GOT3 (cell line): ENCODE measurements at places on chromosomes 2 and 18.

DNA sequence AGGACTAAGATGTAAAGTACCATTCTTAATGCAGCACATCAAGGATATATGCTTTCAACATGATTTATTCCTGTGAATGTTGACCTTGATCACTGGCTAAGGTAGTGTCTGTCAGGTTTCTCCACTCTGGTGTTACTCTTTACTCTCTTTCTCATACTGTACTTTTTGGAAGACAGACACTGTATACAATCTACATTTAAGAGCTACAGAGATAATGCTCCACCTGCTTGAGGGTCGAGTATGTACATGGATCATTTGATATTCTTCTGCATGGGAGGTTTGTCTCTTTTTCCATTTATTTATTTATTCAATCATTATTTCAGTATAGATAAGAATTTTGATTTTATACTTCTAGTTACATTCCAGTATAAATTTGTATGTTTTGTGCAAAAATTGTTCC lies 199.5 kb upstream of the RGPD4 start:
- DNase-seq: no peak

DNA sequence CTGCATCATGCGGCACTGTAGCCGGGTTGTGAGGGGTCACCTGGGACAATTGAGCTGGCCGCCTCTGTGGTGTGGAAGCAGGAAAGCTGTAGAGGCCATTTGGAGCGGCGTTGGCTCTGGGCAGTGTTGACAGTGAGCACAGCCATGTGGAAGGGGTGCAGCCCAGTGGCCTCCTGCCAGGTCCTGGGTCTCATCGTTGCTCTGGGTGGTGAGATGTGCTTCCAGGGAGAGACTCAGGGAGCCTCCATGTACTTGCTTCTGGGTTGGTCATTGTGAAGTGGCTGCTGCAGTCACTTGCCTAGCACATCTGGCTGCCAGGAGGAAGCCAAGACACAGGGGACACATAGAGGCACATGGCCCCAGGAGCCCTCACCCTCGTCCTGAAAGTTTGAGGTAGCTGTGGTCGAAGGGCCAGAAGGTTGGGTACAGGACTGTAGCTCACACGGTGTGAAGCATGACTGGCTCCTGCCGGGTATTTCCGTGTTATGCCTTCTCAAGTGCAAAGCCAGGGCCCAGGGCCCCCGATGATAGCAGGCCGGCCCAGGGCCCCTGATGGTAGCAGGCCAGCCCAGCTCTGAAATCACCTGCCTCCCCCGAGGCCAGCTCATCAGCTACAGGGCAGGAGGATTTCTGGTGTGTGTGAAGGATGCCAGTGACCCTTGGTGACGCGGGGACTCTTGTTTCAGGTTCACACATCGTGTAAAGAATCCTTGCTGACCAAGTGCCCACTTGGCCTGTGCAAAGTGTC lies 82.6 kb downstream of the DGKD start:
- DNase-seq: no peak

GRCh38 chr2:147135376-147135775 lies 709.5 kb upstream of the ACVR2A start:
- no peak for DNase-seq

DNA sequence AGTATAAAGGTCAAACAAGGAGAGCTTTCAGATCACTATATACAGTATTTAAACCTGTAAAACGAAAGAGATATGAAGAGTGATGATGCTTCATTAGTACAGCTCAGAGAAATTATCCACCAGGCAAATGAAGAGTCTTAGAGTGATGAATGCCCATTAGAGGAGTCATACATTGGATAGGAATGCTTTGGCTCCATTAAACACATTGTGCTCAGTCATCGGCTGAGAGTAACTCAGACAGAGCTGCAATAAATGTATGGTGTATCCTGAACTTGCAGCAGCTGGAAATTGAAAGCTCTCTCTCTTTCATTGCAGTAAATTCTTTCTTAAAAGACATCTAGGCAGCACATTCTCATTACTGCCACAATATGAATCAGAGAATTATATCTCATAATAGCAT lies 340.8 kb upstream of the SPHKAP start:
- no peak for DNase-seq

DNA sequence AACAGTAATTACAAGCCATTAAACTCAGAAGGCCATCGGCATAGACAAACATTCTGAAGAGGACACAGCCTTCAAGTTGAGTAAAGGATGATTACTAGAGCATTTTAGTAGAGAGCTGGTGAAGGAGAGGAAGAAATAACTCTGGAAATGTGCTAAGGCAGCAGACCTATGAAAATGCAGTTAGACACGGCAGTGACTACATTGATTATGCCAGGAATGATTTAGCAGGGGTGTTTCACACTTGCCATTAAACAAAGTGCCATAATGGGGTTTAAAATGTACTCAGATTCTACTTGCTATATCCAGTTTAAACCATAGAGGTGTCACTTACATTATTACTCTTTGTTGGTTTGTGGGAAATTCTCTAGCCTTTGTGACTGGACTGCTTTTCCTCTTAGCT lies 372.3 kb downstream of the CPS1 start:
- no peak for DNase-seq

- DNase-seq: no peak
Measured at GRCh38 chr2:175151791-175152190, 16.2 kb downstream of the ATF2 start.

DNA sequence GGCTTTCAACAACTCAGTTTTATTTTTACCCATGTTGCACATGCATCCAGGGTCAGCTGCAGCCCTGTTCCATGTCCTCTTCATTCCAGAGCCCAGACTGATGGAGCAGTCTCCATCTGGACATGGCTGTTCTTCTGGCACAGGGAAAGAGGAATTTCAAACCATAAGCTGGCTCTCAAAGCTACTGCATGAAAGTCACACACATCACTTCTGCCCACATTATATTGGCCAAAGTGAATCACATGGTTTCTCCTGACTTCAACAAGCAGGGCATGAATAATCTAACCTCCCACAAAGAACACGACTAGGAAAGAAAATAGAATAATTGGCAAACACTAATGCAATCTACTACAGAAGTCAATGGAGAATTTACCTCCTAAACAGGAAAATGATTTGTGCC lies 94.2 kb downstream of the FTCDNL1 start:
- DNase-seq: no peak
